Lower leg skin (tissue), 4 donors: ENCODE measurements at places on chromosomes 11 and 22. TPM values are rescaled to one million over a fixed set of nuclear protein-coding genes. Genes with fewer than 3 reads are reported as not detected.

GRCh38 chr22:19728836-19729235, 5.5 kb downstream of the GP1BB start:
- no peak for DNase-seq

The BCO2 gene
- total RNA-seq: 0.98 TPM

DNA sequence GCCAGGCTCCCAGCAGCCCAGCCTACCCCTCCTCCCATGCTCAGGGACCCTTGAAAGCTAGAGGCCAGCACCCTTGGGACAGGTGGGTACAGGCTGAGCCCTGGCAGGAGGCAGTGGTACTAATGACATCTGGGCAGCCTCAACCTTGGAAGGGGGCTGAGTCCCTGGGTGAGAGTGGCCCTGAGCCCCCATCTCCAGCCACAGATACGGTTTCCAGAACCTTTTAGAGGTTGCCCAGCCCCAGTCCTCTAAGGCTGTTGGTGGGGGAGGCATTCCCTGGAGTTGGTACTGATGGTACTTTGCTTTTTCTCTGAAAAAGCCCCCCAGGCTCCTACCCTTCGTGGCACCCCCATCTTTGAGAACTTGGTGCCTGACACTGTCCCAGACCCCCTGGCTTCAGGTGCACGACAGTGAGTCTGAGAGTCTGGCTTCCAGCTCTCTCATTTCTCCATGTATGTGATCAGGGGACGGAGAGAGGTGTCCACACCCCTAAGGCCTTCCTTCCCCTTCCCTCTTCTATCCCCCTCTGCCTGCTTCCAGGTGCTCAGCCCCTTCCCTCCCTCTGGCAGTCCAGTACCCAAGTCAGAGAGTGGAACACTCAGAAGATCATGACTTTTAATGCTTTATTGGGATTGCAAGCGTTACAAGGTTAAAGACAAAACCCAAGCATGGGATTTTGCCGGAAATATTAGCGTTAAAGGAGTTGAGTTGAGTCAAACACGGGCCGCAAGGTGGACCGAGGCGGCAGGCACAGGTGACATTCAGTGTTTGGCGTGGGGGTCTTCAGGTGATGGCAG, 10.5 kb downstream of the IGF2 start:
- DNase-seq: no peak

The SLC36A4 gene
- 4.8 TPM for total RNA-seq

The TUBGCP6 gene
- 37.1 TPM for total RNA-seq

The ANO3 gene
- 0.12 TPM for total RNA-seq

- no peak for DNase-seq
These were observed 25.5 kb downstream of the DKK3 start for GRCh38 chr11:11982975-11983374.

- DNase-seq: no peak
These were observed 15.2 kb upstream of the GCAT start for GRCh38 chr22:37792494-37792893.

- DNase-seq: no peak
These were observed 463.2 kb downstream of the METTL15 start for GRCh38 chr11:28571371-28571770.

DNA sequence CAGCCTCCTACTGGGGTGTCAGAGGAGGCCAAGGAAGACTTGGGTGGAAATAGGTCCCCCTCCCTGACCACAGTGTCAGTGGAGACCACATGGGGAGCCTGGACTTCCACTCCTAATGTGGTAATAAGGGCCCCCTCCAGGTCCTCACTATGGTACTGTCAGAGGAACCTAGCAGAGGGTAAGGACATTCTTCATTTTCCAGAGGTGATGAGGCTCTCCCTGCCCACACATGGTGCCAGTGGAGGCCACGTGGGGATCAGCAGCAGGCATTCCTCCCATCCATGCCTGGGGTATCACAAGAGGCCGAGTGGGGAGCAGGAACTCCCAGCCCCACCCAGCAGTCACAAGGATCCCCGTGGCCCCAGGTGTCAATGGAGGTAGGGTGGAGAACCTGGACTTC, 6.5 kb upstream of the CLDN5 start:
- DNase-seq: peak; percentile 45

GRCh38 chr11:117366248-117366647, 38.6 kb downstream of the CEP164 start:
- DNase-seq: no peak

GRCh38 chr22:50507421-50507990, at the start of gene LMF2:
TSS of gene LMF2 (minus strand) at chr22:50507702. CDS start at chr22:50507675, 27 bp downstream.
- peak; percentile 98 for DNase-seq

The MAPK8IP1 gene
- total RNA-seq: 5.0 TPM
